ENCODE measurements at places on chromosomes 16 and 17.

GRCh38 chr17:77571155-77571981, 387.1 kb upstream of the TNRC6C start:
- no peak for DNase-seq

DNA sequence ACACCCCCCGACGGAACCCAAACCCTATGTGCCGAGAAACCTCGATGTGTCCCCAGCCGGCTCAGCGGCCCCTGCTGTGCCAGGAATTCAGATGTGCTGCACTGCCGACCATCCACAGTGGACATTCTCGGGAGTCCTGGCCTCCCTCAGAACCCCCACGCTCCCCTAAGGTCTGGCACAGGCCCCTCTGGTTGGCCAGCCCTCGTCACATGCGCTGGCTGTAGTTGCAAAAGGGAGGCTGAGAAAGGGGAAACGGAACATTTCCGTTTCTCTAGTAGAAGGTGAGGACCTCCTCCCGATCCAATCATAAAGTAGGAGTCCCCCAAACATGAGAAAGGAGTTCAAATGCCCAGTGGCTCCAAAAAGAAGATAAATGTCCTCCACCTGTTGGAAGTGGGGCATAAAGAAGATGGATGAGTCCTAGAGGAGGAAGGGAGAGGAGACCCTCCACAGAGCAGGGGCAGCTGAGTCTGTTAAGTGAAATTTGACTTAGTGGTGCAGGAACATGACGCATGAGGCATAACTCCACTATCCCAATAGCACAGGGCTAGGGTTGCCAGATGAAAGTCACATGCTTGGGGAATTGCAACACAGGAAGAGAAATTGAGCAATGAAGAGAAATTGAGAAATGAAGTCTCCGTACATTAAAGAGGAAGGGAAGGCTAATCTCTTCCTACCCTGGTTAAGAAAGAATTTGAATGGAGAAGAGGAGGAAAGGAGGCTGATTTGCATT, 49.3 kb upstream of the WSB1 start:
- DNase-seq = no peak

DNA sequence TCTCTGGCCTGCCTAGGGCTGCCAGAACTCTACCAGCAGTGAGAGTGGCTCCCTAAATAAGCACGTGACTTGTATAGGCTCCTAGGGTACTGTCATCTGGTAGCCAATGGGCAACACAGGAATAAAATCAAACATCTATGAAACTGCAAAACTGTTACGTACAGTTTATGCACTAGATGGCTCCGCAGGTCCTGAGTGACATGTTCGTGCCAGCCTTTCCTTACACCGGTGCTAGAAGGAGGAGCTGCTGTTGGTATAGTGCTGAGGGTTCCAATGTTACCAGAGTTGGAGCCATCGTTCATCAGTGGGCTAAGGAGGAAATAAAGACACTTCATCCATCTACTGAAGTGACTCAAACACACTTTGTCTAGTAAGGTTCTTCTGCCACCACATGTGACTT, 63.2 kb upstream of the TRAP1 start:
- no peak for DNase-seq

- DNase-seq = peak; percentile 33
These were observed at the start of gene TOM1L1 for GRCh38 chr17:54900457-54901229. Gene TOM1L1 (plus strand): TSS chr17:54900852. CDS start chr17:54900866, 14 bp downstream.

- no peak for DNase-seq
These were observed 78.0 kb upstream of the GAS7 start for GRCh38 chr17:10276436-10276835.

DNA sequence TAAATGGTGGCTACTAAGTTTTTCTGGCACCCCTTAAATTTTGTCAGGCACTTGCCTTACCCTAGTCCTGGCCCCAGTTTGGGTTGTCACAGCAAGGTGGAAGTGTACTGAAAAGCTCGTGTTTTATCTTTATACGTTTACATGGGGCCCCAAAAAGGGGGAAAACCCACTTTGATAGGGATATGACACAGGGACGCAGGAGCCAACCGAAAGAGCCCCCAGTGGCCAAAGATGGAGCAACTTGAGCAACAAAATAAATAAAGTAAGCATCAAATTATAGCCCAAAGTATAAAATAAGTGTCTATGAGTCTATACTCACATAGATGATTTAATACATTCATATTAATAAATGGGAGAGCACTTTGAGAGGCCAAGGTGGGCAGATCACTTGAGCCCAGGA, 5.0 kb upstream of the CETP start:
- DNase-seq = no peak

- no peak for DNase-seq
These were observed 24.4 kb downstream of the PRMT7 start for GRCh38 chr16:68335175-68335574.

DNA sequence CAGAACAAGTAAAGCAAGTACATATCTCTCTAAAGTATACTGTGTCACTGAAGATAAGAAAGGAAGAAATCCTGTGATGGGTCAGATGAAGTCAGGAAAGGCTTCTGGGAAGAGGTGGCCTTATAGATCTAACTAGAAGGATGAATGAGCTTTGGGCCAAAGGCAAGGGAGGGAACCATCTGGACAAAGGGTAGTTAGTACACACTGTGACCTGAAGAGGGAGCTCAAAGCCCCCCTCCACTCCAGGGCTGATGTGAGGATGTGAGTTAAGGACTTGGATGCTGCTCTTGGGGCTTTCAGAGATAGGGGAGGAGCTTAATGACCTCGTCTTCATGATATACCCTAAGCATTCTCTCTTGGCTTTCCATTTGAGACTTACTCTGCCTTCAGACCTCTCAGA, 185.3 kb upstream of the CACNG3 start:
- DNase-seq = no peak

DNA sequence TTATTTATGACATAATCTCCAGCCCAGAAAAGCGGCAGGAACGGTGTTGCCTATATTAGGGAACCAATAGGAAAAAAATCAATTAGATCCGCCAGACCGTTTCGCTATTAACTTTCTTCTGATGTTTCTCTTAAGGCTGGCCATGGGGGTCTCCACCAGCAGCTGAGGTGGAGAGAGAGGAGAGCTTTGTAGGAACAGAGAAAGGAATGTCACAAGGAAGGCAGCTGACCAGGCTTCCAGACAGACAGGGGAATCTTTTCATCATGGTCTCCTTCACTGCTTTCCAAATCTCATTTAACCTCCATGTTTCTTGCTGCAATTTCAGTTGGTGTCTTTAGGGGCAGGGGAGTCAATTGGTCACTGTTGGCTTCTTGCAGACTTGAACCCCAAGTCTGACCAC, 8.9 kb upstream of the SEZ6 start:
- no peak for DNase-seq

Measured in stimulated activated CD4-positive, alpha-beta T cell treated with anti-CD3 and anti-CD28 coated beads, Interleukin-12 subunit alpha, Interleukin-12 subunit beta, amount 100 ng/mL, for 24 hours (primary cell).